Stimulated activated CD8-positive, alpha-beta memory T cell treated with anti-CD3 and anti-CD28 coated beads, Interleukin-7, amount 100 ng/mL, for 1 hour (primary cell): ENCODE measurements at places on chromosomes 7 and 10.
A peak's percentile ranks its signal among the peaks of the same experiment; 100 is the strongest.

GRCh38 chr7:26609532-26609931 lies 254.9 kb downstream of the SKAP2 start:
- DNase-seq = no peak

- no peak for DNase-seq
Observed at GRCh38 chr10:89347701-89348457, 20.1 kb downstream of the IFIT3 start.

GRCh38 chr7:17234030-17234397 lies 64.4 kb upstream of the AHR start:
- DNase-seq = no peak

DNA sequence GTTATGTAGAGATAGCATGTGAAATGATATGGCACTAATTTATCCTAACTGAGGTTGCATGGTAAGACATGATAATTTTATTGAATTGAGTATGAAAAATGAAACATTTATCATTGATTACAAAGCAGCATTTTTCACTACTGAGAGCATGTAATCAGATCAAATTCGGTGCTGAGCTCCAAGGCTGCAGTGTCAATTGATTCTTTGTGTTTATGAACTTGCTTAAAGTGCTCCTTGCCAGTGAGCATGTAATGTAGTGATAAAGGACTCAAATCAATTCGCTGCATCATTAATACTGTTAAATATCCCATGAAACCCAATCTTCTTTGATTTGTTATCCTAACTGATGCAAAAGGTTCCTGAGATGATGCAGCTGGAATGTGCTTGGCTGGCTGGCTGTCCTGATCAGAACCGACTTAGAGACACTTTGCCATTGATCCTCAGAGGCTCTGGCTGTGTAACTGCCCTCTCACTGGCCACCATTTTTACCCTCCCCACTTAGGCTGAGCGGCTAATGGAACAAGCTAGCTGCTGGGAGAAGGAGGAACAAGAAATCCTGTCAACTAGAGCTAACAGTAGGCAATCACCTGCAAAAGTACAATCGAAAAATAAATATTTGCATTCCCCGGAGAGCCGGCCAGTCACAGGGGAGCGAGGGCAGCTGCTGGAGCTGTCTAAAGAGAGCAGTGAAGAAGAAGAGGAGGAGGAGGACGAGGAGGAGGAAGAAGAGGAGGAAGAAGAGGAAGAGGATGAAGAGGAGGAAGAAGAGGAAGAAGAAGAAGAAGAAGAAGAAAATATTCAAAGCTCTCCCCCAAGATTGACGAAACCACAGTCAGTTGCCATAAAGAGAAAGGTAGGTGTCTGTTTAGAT lies 89.8 kb upstream of the SAMD8 start:
- no peak for DNase-seq

GRCh38 chr7:44384586-44385433 lies 59.4 kb upstream of the CAMK2B start:
- no peak for DNase-seq

DNA sequence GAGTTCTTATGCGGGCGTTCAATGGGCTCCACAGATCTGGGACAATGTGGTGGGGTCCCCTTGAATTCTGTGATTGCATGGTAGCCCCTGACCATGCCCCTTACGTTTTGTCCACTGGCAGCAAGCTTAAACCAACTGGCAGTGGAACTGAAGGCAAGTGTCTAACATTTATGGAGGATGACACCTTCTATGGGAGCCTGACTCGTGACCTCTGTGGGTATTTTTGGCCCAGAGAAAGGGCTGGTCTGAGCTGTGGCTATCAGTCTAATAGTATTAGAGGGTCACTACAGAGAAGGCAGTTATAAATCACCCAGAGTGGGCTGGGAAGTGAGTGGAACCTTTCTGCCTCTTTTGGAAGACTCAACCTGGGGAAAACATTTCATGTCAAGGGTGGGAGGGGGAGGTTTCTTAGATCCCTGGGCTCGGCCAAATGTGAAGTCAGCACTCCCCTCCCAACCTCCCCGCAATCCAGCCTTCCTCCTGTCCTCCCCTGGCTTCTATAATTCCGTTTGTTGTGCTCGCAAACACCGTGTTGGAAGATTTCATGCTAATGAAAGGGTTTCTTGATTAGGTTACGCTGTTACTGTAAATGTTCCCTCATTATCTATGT lies 322.7 kb downstream of the RPS24 start:
- DNase-seq = no peak

GRCh38 chr7:151503902-151504714 lies 15.6 kb downstream of the RHEB start:
- DNase-seq = no peak

DNA sequence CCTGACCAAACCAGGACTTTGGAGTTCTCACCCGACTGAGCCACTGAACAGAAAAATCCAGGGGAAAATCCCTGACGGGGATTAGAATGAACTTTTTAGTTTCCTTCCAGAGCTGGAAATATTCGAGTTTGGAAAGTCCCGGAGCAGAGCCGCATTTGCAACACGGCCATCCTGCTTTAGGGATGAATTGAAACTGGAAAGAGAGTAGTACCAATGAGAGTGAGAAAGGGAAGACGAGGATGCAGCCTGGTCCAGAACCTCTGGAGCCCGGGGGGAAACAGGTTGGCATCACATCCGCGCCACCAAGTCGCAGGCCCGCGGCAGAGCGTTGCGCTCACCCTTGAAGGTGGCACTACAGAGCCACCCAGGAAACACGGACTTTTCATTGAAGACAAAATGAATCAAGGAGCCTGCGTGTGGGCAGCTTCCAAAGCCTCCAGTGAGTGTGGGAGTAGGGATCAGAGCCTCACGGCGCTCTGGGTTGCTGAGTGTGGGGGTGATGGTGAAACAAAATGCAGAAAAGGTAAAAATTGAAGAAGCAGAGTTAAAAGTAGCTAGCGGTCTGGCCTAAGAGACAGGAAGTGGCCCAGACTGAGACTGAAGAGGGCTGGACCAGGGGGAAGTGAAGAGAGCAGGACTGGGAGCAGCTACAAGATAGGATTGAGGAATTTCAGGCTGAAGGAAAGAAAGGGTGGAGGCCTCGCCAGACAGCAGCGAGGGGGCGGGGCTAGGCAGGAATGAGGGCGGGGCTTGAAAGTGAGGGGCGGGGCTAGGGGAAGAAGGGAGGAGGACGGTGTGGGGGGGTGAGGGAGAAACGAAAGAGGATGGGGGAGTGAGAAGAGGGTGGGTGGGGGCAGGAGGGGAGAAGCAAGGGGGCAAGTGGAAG lies 1.8 kb downstream of the SMURF1 start:
- DNase-seq = peak; percentile 39

GRCh38 chr7:113100121-113100603 lies 13.5 kb upstream of the GPR85 start:
- DNase-seq = no peak

- no peak for DNase-seq
Observed at GRCh38 chr10:62433181-62433692, 59.1 kb downstream of the ZNF365 start.

DNA sequence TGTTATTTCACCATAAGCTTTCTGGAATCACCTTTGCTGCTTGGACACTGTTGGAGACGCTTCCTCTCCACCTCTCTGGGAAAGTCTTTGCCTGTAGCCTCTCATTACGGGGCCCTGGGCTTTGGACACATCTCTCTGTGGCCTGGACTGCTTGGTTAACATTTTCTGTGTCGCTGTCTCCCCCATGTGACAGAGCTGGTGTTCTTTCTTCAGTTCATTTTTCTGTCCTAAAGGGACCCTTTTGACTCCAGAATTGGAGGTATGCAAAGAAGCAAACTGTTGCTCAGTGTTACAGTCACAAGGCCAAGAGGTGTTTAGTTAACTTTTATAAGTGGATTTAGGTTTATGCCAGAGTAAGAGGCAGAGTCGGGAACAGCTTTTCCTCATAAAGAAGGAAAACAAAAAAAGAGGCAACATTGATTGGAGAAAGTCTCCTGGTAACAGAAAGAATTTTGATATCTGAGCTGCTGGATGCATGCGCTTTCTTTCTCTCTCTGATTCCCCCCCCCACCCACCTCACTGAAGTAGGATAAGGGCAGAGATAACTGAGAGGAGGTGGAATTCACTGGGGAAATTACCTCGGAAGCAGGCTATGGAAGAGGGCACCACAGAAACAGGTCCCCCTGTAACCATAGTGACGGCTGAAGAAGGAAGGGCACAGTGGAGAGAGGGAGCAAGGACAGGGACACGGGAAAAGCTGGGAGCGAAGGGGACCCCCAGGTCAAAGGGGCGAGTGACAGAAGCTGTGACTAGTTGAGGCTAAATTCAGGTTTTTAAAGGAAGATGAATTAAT lies 57.8 kb downstream of the LGI1 start:
- no peak for DNase-seq
